ENCODE measurements at places on chromosomes 6 and 20.

DNA sequence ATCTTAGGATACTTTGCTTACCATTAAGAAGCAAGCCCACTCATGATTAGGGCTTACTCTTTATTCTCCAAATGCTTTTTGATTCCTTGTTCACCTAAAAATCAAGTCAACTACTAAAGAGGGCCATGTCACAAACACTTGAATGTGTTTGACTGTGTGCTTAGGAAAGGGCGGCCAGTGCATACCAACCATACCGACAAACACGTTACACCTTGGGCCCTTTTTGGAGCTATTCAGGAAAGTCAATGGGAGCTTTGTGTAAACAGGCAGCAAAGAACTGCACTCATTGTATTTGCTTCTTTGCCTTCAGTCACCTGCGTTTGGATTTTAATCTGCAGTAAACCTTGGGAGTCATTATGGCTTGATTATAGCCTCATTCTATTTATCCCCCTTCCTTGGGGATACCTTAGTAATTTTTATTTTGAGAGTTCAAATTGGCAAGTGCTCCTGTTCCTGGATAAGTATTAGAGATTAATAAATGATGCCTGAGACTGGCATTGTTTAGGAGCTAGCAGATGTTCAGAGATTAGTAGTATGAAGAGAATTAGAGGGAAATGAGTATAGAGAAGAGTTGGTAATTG is 102.6 kb upstream of the HDGFL1 start:
- DNase-seq = no peak

- no peak for DNase-seq
These were observed 9.9 kb downstream of the TBCC start for GRCh38 chr6:42735976-42736375.

DNA sequence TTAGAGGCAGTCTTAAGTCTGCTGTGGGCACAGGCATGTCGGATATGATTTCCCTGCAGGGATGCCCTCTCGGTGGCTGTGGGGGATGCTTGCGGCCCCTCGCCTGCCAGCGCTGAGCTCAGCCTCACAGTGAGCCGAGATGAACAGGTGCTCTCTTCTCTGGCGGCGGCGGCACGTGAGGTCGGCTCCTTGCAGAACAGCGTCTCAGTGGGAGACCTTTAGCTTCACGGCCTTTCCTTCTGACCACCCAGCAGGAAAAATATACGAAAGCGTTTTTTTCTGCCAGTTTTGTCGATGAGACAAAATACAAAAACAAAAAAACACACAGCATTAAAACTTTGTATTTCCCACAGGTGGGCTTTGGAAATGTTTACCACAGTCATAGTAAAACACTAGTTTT is 23.6 kb downstream of the FOXA2 start:
- DNase-seq = no peak

DNA sequence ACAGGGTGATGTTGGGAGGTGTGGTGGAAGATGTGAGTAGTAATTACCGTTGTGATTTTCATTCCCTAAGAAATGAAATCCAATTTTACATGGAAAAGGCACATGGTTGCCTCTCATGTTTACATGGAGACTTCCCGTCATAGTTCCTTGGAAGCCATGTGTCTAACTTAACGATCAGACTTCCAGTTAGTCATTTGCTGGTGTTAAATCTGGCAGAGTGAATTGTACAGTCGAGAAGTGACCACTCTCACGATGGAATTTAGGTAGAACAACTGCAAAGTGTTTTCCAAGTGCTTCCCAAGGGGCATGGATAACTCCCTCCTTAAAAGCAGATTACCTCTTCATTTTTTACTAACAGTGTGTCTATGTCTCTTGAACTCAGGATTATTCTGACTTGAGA is 145.8 kb upstream of the CCN2 start:
- DNase-seq = no peak

DNA sequence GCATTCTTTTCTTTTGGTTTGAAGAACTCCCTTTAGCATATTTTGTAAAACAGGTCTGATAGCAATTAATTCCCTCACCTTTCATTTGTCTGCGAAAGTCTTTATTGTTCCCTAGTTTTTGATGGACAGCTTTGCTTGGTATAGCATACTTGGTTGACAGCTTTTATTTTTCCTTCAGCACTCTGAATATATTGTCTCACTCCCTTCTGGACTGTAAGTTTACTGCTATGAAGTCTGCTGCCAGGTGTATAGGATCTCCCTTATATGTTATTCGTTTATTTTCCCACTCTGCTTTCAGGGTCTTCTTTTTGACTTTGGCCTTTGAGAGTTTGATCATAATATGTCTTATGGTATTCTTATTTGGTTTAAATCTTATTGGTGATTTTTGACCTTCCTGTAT is 47.7 kb upstream of the SNAP91 start:
- no peak for DNase-seq

DNA sequence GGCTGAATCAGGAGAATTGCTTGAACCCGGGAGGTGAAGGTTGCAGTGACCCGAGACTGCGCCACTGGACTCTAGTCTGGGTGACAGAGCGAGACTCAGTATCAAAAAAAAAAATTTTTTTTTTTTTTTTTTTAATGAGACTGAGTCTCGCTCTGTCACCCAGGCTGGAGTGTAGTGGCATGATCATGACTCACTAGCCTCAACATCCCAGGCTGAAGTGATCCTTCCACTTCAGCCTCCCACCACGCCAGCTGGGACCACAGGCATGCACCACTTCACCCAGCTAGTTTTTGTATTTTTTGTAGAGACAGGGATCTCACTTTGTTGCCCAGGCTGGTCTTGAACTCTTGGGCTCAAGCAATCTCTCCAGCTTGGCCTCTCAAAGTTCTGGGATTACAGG is 53.3 kb downstream of the MYO6 start:
- DNase-seq = no peak

DNA sequence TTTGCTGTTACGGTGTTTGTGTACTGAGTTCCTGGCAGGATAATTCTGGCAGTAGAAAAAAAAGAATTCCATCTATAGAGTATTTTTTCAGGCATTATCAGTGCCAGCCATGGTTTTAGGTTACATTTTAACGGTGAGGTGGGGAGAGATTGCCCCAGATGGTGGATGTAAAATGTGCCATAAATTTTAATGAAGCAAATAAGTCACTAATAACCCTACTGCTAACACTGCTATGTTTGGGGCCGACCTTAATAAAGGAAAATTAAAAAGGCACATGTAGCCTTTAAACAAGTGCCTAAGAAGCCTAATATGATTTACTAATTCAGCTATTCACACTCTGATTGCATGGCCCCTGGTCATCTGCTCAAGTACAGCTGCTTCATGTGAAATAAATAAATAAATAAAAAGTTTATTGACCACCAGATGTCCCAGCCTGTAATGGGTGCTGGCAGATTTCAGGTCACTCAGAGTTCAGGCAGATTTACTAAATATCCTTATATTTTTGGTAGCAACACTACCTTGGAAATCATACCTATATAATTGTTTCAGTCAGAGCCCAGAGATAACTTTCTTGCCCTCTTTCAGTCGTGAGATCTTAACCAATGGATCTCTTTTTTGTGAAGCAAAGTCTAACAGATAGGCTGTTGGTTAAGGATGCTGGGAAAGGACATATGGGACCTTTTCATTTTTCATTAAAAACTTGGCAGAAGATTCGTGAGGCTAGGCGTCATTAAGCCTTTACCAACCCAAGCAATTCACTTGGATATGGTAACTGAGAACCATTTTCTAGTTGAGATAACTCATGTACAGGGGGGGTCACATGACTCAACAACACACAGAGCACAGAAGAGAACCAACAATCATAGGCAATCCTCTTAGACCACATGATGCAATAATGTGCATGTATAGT is 495.0 kb upstream of the NRSN1 start:
- no peak for DNase-seq

Measured in GM12865 (cell line).